ENCODE measurements at places on chromosomes 7 and 10.

DNA sequence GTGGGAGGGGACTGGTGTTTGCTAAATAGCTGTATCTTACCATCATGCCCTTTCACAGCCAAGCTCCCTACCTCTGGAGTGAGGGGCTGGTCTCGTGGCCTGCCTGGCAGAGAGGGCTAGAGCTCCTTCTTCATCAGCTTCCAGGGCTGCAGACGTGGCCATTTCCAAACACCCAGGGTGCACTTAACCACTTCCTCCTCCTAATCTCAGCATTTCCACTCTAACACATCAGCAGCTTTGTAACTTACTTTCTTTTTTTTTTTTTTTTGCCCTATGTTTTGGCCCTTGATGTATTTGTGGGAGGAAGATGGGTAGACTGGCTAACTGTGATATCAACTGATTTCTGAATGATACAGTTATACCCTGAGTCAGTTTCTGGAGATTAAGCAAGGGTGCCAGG lies 27.4 kb downstream of the LRRC4 start:
- DNase-seq = no peak

DNA sequence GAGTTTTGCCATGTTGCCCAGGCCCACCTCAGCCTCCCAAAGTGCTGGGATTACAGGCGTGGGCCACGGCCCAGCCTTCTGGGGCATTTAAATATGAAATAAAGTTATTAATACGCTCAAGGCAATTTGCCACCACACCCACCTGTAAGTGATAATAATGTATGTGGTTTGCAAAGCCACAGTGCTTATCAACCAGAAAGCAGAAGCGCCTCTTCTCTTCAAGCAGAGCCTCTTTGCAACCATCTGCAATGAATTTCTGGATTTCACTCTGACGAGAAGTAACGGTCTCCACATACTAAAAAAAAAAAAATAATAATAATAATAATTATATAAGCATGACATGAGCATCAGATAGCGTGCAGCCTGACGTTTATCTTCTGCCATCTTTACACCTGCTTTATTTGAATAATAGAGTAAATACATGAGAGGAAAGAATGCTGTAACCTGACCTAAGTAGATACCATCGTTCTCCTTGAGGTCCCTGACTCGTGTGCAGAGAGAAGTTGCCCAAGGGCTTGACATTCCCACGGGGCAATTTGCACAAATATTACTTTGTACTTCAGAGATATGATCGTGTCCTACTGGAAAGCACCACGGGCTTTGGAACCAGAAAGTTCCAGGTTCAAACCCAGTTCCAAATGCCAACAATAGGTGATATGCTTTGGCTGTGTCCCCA lies 34.0 kb downstream of the BRI3 start:
- no peak for DNase-seq

DNA sequence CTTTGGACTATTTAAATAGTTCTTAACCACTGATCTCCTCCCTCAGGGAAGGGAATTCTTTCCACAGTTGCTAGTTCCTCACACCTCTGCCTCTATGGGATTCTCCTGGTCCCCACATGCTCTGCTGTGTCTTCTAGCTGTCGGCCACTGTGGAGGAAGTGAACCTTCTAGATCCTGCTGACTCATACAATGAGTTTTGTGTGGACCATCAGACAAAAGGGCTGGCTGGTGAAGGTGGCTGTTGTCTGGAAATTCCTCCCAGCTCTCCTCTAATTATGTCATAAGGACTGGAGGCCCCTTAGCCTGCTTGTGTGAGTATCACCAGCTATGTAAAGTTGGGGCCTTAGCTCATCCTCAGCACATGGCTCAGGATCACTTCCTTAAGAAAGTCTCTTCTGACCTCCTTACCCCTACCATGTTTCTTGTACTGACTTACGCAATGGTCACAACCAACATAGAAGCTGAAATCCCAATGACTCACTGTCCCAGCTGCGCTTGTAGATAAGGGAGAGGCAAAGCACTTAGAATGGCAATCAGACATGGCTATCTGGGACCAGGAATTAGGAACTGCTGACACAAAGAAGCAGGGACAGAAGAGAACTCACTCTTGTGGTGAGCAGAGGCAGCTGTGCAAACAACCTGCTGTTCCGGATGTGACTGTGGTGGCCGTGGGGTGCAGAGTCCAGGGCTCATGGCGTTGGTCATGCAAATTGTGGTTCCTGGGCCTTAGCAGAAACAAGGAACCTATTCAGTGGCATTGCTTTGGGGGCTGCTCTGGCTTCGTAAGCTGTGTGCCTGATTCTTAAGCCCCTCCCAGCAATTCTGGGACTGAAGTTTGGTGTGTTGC lies 2.5 kb upstream of the MACC1 start:
- DNase-seq = no peak

DNA sequence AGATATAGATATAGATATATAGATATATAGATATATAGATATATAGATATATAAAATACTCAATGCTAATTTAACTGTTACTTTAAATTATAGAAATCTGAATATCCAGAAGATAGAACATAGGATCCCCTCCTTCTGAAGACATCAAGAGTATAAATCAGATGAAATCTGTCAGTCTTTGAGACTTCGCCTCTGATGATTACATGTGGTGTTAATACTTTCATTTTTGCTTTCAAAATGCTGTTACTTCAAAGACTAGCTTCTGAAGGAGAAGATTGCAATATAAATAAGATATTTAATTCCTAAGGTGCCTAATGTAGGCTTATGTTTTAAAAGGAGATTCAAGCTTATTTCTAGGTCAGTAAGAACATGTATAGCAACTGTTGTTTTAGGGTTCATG lies 180.4 kb downstream of the TSPAN12 start:
- no peak for DNase-seq

- DNase-seq = no peak
Measured at GRCh38 chr7:100975371-100975821, 6.0 kb downstream of the MUC12 start.

- no peak for DNase-seq
Measured at GRCh38 chr10:132929953-132930548, 12.3 kb downstream of the CFAP46 start.

All from activated CD8-positive, alpha-beta memory T cell treated with anti-CD3 and anti-CD28 coated beads for 1 hour (primary cell).